Activated CD4-positive, alpha-beta T cell treated with anti-CD3 and anti-CD28 coated beads, Interleukin-2, Interleukin-4, amounts not matched to agents 100 ng/mL and 50 ng/mL, durations not matched to agents 16 hours and 8 hours (primary cell): ENCODE measurements at places on chromosomes 11 and 22.
A peak's percentile ranks its signal among the peaks of the same experiment; 100 is the strongest.

- DNase-seq: no peak
Observed at GRCh38 chr22:22693531-22693884, 49.1 kb downstream of the GGTLC2 start.

- DNase-seq: peak; percentile 26
Observed at GRCh38 chr22:31945443-31945855, 1.1 kb downstream of the YWHAH start.

- DNase-seq: no peak
Observed at GRCh38 chr11:387193-387793, 6.7 kb upstream of the PKP3 start.

DNA sequence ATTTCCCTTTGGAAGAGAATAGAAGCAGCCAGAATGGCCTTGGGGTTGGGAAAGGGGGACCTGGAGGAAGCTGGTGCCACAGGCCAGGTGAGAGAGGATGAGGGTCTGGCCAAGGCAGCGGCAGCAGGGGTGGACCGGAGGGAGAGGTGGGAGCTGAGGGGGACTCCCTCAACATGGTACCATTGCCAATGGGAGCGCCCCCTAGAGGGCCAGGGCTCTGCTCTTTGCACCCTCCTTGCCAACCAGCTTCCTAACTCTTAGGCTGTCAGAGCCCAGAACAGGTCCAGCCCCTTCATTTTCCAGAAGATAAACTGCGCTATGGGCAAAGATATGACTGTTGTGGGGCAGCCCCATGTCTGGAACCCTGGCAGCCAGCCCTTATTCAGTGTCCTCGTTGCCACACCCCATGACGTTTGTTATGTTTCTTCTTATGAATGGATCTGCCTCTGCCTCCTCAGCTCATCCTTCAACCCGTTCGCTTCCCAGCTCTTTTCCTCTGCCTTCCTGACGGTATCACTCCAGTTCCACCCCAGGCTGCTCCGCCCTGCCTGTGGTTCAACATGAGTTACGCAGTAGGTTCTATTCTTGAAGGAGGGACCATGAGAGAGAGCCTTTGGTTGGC, 185.2 kb downstream of the GRIK4 start:
- DNase-seq: no peak

GRCh38 chr11:61918938-61919704, 1.8 kb upstream of the RAB3IL1 start:
- no peak for DNase-seq

DNA sequence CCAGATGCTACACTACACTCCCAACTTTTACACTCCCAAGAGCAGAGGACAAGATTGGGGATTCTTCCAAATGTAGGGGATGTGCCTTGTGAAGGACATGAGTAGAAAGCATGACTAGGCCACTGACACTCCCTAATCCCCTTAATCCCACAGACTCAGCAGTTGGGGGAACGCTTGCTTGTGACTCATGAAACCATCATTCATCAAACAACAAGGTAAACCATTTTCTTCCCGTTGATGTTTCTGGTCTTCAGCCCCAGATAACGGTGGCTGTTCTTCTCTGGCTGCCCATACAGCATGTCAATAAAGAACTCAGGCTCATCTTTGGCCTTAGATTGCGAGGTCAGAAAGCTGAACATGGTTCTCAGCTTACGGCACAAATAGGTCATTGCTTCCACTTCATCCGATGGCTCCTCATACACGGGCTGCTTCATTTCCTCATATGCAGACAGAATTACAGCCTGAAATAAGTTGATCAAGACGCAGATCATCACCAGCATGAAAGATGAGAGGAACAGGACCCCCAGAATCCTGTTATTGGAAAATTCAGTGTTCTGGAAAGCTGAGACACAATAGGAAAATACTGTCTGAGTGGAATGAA, 6.4 kb upstream of the CDPF1 start:
- DNase-seq: no peak

DNA sequence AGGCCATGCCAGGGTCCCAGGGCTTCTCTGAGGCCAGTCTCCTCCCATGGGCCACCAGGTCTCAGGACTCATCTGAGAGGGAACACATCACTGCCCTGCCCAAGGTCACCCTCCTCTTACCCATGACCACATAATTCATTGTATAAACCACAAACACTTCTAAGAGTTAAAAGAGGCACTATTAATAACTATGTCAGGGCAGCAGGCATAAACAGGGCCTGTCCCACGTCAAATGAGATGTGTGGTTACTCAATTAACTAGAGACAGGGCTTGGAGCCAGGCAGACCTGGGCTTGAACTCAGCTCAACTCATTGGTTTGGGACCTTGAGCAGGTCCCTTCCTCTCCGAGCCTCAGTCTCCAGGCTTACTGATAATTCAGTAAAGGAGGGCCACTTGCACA, 33.1 kb downstream of the ARAP1 start:
- no peak for DNase-seq

DNA sequence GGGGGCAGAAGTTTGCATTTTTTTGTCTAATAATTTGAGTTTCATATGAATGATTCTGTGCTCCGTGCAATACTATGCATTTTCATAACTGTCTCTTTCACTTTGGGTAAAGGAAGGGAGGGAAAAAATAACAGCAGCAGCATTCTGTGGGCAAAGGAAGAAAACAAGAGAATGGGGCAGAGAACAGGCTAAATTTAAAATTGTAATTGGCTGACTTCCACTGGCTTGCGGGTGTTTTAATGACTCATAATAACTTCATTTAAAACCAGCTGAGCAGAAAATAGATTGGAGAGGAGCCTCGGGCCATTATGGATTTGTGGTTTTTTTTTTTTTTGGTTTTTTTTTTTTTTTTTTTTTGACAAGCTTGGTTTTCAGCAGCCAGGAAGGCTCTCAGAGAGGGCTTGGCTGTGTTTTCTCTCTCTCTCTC, 107.4 kb downstream of the ZBTB16 start:
- peak; percentile 22 for DNase-seq

- DNase-seq: no peak
Observed at GRCh38 chr11:114244726-114245394, 51.3 kb upstream of the NNMT start.

- no peak for DNase-seq
Observed at GRCh38 chr11:10857459-10857708, 469 bp downstream of the ZBED5 start.
